ENCODE measurements at places on chromosomes 16 and 17.

DNA sequence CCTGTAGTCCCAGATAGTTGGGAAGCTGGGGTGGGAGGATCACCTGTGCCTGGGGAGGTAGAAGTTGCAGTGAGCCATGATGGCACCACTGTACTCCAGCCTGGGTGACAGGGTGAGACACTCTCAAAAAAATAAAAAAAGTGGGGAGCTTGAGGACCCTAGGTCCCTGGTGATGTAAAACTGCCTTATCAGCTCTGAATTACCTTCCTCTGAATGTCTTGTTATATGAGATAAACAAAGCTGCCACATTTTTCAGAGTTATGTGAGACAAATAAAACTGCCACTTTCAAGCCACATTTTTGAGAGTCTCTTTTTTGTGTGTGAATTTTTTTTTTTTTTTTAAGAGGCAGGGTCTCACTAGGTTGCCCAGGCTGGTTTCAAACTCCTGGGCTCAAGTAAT lies 32.0 kb upstream of the B4GALNT2 start:
- DNase-seq: no peak

DNA sequence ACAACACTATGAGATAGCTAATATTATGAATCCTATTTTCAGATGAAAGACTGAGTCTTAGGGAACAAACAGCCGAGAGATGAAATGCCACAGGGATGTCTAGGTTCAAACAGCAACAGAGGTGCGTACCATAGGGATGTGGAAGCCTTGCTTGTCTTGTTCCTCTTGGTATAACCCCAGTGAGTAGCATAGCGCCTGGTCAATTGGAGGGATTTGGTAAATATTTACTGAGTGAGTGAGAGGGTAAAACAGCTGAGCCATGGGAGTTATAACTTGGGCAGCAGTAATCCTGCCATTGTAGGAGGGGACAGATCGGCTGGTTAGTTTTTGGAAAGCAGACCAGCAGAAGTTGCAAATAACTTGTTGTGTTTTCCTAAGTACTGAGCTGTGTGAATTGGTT lies 80.2 kb downstream of the WWOX start:
- DNase-seq: no peak

- no peak for DNase-seq
Observed at GRCh38 chr17:43368740-43369506, 29.9 kb upstream of the ARL4D start.

GRCh38 chr16:14334366-14335080 lies 263.4 kb downstream of the MRTFB start:
- DNase-seq: no peak

DNA sequence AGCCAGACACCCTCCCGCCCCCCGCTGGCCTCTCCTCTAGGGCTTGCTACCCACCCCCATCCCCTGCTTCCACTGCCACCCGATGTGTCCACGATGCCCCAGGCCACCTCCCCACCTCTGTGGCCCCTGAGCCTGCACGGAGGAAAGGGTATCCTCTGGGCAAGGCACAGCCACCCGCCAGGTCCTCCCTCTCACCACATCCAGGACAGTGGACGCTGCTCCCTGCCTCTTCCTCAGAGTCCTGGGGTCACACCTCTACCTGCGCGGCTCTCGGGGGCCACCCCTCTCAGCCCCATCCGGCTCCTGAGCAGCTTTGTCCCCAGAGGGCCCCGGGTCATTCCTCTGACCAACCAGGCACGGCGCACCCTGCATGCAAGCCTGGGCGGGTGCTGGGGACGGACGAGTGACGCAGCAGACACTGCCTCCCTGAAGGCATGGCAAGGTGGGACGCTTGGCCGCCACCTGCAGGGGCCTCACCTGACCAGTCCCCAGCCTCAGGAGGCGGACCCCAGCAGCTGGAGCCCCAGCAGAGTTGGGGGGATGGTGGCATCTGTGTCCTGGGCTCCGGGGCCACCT lies 24.8 kb downstream of the FLYWCH1 start:
- DNase-seq: no peak

DNA sequence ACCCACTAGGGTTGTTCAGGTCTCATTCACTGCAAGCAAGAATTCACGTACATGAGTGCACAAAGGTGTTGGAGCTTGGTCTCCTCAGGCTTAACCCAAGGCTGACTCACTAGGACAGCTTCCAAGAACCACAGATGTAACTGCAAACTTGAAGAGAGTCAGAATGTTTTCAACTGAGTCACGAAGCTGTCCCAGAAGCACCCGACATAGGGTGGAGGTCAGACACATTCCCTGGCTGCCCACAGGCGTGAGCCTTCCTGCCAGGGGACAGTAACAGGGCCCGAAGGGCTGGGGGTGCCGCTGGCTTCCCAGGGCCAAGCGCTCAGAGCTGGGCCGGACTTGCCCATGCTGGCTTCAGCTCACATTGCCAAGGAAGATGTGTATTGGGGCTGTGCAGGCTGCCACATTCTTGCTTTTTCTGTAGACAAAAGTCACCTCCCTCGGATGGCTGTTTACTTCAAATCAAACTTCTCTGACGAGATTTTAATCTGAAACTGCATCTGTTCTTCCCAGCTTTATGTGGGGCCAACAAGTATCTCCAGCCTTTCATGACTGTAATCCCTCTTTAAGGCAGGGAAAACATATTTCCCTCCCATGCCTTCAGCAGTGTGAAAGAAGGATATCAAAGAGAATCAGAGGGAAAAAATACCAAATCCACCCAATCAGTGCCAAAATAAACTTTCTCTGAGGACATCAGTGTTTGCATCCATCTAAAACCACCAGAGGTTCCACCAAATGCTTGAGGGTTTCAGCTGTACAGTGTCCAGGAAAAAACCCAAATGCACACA lies 14.3 kb downstream of the CMTM3 start:
- no peak for DNase-seq
